Stimulated activated CD8-positive, alpha-beta memory T cell treated with anti-CD3 and anti-CD28 coated beads, Interleukin-2, amount 100 ng/mL, for 48 hours (primary cell): ENCODE measurements at places on chromosomes 2 and 18.

DNA sequence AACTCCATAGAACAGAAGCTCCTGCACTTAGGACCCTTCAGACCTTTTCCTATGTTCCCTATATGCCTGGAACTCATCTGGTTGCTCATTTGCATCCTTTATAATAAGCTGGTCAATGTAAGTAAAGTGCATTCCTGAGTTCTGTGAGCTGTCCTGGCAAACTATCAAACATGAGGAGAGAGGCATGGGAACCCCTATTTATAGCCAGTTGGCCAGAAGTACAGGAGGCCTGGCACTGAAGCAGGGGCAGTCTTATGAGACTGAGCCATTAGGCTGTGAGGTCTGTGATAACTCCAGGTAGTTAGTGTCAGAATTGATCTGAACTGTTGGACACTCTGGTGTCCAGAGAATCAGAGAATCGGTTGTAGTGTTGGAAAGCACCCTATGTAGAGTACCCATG is 88.4 kb downstream of the EHD3 start:
- no peak for DNase-seq

- no peak for DNase-seq
These were observed at the start of gene CROCC2 for GRCh38 chr2:240906141-240906910. TSS of gene CROCC2 (plus strand) at chr2:240906336. CDS start at chr2:240906514, 178 bp downstream.

GRCh38 chr18:45464619-45465018 is 150.7 kb upstream of the SLC14A2 start:
- DNase-seq, result no peak

DNA sequence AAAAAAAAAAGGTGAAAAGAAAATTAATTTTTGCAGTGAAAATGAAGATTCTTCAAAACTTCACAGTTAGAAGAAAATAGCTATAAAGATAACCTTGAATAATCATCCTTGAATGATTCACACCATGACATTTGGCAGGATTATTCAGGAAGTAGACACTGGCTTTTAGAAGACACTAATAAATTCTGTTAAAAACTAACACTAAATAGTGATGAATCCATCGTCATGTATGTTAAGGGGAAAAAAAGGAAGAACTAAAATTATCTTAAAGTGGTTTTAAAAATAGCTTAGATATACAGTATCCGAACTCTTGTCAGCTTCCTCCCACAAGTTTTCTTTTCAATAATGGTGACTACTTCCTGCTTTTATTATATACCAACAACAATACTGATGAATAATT is 10.2 kb downstream of the USP37 start:
- no peak for DNase-seq

GRCh38 chr2:219733746-219734145 is 106.3 kb downstream of the SLC4A3 start:
- DNase-seq, result no peak

DNA sequence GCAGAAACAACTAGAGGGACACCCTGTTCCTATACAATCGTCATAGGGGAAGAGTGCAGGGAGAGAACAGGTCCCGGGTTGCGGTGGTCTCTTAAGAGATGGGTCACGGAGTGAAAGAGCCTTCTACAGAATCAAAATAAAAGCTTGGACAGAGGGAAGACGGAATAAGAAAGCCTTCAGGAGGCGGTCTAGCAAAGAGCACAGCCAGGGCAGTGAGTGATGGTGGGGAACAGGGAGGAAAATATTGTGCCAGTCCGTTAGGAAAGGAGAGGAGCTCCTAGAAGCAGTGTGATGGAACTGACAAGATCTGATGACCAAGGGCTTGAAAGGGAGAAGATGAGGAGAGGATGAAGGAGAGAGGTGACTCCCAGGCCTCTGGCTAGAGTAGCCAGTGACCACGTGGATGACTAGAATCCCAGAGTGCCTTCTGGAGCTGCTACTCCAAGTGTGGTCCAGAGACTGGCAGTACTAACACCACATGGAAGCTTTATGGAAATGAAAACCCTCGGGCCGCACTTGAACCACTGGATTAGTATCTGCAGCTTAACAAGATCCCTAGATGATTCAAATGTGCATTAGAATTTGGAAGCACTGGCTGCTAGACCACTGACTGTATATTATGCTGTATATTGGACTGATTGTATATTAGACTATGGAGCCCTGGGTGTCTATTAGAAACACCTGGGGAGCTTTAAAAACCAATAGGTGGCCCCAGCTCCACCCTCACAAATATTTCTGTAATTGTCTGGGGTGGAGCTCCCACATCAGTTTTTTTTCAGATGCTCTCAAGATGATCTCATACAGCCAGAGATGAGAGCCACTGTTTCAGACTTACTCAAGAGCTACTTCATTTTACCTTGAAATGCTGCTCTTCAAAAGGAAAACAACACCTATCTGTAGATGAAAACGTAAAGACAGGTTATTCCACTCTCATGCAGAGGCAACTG is 1.1 kb upstream of the EVA1A start:
- DNase-seq, result no peak

- no peak for DNase-seq
These were observed 139.5 kb upstream of the RND3 start for GRCh38 chr2:150626934-150627411.

DNA sequence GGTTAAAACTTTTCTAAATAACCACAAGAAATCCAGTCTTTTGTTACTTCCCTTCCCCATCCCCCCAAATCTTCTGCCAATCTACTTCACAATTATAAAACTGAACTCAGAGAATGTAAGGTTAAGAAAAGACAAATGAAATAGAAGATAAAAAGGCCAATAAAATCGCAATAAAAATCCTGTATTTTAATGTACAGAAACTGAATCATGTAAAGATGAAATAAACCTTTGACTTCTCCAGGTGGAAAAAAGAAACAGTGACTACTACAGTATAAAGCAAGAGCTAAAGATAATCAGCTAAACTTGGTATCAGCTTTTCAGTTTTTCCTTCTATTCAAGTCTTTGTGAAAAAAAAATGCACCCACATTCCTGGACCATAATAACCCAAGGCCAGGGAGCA is 1.7 kb downstream of the SYT4 start:
- DNase-seq, result no peak
